Hematopoietic multipotent progenitor cell treated with erythropoietin and hydrocortisone succinate and interleukin-3 and kit ligand, for 8 days (in vitro differentiated cells): ENCODE measurements at places on chromosomes 13 and 19.

DNA sequence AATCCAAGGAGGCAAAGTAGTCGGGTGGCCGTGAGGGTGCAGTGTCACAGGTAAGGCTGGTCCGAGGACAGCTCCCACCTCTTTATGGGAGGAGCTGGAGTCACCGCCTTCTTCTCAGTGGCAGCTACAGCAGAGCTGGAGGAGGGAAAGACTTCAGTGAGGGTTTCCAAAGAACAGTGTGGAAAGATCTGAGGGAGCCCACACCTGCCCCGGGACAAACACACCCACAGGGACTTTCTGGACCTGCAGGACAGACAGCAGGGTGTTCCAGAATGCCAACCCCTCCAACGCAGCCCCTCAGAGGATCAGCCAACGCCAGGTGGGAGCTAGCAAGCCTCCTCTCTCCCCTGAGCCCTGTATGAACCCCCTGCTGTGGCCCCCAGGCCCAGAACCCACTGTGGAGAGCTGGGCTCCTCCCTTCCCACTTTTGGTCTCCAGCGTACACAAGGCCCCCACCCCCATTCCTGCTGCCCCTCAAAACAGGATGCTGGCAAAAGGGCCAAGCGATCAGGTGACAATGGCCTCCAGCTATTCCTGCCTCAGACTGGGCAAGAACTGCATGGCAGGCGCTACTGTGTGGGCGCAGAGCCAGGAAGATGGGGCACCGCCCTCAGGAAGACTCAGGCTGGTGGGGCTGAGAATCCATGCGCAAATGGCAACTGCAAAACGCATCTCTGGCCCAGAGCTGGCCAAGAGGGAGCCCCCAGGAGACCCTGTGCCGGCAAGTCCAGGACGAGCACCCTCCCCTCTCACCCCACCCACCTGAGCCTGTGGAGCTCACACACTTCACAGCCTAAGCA, 3.5 kb upstream of the CD320 start:
- peak; percentile 83 for DNase-seq

GRCh38 chr13:46468570-46469463, 81.8 kb upstream of the RUBCNL start:
- DNase-seq = no peak

GRCh38 chr19:3324405-3324856, 42.0 kb upstream of the NFIC start:
- peak; percentile 73 for DNase-seq

GRCh38 chr13:32117001-32117400, 85.4 kb downstream of the FRY start:
- no peak for DNase-seq

DNA sequence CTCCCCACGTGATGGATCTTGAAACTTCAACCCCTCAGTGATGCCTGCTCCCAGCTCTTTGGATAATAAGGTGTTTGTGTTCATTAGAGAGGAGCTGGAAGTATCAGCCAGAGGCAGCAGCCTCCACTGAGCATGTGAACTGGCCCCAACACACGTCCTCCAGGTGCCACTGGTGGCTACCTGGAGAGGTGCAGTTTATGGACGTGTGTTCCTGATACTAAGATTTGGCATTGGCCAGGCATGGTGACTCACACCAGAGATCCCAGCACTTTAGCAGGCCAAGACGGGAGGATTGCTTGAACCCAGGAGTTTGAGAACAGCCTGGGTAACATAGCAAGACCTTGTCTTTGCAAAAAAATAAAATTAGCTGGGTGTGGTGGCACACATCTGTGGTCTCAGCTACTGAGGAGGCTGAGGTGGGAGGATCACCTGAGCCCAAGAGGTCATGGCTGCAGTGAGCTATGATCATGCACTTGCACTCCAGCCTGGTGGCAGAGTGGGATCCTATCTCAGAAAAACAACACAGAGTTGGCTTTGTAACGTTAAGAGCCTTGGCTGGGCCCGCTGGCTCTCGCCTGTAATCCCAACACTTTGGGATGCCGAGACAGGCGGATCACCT, 34.4 kb downstream of the SLC25A42 start:
- DNase-seq = no peak

DNA sequence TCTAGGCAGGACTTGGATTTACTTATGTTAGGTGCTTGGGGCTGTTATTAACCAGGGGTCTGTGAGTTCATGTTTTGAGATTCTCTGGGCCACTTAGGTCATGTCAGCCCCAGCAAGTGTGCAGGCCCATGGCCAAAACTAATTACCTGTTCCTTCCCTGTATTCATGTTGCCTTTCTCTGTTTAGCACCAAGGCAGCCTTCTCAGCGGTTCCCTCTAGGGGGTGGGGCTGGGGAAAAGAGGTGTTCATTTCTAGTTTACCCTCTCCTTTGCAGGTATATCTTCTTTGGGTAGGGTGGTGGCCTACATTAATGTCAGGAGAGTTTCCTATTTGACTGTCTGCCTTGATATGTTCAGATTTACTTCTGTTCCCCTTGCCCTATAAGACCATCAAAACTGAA, 61.7 kb downstream of the PDS5B start:
- no peak for DNase-seq

- no peak for DNase-seq
Measured at GRCh38 chr13:40547591-40548315, 118.7 kb downstream of the FOXO1 start.

DNA sequence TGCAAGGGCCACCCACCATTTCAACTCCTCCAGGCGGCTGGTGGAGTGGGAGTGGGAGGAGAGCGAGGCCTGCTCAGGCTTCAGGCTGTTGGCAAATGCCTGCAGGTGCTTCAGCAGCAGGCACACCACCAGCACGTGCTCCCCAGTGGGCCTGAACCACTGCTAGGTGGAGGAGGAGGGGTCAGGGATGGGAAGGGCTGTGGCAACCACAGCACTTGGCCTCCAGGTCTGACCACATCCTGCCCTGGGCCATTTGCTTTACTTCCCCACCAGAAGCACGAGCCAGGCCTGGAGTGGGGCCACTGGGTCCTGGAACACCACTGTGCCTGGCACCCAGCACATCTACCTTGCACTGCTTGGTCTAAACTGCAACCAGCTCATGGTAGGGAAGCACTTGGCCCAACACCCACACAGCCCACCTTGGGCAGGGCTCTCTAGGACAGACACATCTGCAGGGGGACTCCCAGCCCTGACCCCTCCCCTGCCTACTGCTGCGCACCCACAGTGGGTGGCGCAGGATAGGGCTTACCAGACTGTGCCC, 26.2 kb downstream of the TUBA3C start:
- DNase-seq = no peak

DNA sequence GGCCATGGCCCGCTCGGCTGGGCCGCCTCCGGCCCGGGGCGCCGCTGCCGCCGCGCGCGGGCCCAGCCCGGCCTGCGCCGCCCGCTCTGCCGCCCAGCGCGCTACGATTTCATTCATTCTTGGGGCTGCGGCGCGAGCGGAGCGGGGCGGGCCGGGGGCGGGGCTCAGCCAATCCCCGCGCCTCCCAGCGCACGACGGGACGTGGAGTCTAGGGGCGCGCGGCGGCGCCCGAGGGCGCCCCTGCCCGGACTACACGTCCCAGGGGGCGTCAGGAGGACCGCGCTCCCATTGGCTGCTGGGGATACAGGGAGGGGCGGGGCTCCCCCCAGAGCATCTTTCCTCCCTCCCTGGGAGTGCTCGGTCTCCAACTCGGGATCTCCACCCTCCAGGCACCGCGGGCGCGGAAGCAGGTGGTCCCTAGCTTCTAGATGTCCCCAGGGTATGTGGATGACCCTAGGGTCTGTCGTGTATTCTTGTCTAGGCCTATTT, 5.6 kb upstream of the DPF1 start:
- DNase-seq = peak; percentile 87
